Stimulated activated CD8-positive, alpha-beta memory T cell treated with anti-CD3 and anti-CD28 coated beads, Interleukin-4, amount 100 ng/mL, for 1 hour (primary cell): ENCODE measurements at places on chromosomes 7 and 10.

DNA sequence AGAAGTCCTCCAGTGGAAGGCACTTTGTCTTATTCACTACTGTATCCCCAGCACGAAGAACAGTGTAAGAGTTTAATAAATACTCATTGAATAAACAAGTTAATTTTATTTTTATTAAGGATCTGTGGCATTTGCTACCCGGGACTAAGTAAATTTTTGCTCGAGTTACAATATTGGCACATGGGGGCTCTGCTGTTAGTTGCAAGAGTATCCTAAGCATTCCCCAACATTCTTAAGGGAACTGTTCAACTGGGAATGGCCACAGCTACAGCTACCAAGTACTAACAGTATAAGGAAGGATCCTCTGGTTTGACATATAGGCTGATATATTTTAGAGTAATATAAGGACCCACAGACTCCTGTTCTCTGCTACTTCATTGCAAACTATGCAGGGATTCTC lies 8.7 kb upstream of the LRRTM3 start:
- no peak for DNase-seq

GRCh38 chr7:142533920-142534319 lies 215.4 kb upstream of the PRSS1 start:
- no peak for DNase-seq

- no peak for DNase-seq
These were observed 75.2 kb downstream of the PPP1R3C start for GRCh38 chr10:91557651-91558111.

DNA sequence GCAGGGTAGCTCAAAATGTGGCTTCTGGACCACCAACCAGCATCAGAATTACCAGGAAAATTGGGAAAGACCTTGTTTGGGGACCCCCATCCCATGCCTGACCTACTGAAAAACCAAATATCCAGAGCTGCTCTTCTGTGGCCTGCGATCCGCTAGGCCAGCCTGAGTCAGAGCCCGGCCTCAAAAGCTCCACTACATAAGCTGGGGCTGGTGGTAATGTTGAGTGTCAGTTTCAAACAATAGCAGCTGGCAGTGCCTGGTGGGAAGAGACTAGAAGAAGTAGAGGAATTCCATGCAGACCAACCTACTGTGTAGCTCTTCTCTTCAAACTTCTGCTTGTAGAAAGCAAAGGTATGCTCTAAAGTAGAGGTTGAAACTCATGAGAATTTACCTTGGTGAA lies 52.0 kb downstream of the KLRG2 start:
- no peak for DNase-seq

DNA sequence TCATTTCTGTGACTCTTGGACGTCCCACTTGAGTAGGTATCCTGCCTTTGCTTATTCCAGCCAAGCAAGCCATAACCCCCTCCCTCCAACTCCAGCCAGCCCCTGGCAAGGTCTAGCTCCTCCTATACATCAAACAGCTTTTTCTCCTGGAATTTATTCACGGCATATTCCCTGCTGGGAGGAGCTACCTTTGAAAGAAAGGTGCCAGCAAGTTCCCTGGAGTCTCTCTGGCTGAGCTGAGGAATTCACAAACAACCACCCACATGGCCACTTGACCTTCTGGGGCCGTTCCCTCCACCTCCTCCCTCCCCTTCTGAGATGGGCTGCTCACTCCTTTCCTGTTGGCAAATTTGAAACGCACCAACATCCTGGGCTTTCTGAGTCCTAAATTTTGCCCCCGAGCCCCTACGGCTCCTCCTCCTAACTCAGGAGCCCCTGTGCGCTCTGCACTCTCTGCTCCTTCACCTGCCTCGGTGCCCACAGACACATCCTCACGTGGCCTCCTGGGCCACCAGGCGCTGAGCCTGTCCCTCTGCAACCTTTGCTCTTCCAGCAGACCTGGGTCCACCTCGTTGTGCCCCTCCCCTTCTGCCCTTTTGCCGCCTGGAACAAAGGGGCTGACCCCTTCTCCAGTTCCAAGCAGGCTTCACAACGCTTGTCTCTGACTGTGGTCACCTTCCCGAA lies 48.0 kb downstream of the HSPA12A start:
- no peak for DNase-seq

- DNase-seq: no peak
These were observed 204.7 kb downstream of the ADARB2 start for GRCh38 chr10:1532636-1533035.

DNA sequence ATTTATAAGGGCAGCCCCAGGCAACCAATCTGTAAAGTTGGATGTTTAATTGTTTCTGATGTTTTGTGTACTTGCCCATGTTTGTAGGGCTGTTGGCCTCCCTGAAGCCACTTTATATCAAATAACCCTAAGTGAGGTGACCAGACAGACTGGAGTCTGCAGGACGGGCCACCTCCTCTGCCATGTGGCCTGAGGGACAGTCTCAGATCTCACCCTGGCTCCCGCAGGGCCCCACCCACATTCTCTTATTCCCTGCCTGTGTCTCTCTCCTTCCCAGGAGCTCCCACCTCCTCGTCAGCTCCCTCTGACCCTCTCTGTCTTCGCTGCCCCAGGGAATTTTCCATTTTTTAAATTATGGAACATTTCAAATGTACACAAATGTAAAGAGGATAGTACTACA lies 9.5 kb upstream of the C10orf71 start:
- no peak for DNase-seq

DNA sequence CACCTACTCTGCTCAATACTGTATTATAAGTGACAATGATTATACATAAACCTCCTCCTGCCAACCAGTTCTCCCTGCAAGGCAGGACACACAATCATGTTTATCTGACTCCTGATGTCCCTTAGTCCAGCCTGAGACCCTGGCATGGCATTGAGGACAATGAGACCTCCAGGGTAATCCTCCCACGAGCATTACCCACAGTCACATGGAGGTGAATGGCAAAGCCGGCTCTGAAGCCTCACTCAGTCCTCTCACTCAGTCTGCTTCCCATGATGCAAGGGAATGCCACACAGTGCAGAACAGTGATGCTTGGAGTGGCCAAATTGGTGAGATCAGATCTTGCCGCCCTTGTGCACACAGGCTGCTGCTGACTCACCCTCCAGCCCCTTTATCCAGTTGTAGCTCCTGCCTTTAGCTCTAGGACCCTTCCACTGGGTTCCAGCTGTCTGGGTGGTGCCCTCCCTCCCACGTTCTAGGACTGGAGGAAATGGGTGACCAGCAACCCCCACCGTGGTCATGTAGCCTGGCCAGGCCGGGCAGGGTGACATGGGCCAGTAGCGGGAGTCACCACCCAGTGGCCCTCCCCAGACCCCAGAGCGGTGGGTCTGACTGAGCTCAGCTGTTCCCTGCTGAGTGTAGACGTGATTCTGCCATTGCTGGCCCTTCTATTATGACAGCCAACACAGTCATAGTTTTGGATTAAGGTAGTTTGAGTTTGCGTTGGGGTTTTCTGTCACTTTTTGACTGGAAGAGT lies 5.5 kb upstream of the ADCY1 start:
- DNase-seq: no peak

DNA sequence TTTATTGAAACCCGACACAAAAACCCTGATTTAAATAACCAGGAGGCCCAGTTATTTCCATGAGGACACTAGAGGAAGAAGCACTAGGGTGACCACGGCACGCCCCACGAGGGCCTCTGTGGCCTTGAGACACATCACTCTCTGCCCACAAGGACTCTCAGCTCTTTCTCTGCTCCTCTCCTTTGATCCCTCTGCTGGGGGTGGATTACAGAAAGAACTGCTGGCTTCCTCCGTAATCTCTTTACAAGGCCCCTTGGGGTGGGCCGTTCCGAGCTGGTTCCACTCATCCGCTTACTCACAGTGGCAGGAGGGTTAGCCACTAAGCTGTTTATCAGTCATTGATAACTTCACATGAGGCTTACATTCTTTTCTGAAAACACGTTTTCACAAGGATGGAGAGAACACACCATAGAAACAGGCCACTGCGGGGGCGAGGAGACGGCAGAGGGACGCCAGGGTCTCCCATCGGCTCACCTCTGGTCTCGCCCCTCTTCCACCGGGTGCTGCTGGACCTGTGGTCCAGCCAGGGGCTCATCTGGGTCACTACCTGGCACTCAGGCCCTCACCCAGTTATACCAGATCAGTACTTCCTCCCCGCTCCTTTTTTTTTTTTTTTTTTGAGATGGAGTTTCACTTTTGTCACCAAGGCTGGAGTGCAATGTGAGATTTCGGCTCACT lies 17.6 kb upstream of the PFKFB3 start:
- DNase-seq: no peak

DNA sequence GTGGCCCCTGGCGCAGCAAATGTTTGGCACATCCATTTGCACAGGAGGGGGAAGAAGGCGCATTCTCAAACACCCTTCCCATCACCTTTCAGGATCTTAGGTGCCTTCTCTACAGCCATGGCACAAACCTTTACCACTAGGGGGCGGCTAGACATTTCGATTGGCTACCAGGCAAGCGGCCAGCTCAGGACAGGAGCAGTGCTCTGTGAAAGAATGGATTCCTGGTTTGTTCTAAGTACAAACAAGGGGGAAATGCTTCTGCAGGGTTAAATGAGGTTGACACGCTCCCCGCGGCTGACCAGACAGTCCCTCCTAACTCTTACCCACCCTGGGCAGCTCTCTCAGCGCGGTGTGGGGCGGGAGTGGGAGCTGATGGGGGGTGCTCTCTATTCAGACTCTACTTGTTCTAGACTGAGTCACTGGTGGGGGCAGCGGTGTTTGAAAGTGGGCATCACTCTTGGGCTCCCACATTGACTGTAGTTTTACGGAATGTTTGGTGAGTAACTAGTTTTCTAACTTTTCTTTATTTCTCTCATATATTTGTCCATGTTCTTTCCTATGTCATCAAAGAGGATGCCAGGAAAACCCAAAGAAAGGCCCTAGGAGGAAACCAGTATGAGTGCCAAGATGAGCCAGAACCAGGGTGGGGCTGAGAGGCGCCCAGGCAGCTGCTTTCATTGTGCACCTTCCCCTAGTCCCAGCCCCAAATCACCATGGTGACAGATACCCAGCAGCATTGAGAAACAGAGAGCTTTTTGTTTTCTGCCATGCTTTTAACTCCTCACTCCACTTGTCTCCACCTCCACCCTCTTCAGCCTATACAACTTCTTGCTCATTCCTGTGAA lies 61.4 kb upstream of the GPR158 start:
- no peak for DNase-seq

DNA sequence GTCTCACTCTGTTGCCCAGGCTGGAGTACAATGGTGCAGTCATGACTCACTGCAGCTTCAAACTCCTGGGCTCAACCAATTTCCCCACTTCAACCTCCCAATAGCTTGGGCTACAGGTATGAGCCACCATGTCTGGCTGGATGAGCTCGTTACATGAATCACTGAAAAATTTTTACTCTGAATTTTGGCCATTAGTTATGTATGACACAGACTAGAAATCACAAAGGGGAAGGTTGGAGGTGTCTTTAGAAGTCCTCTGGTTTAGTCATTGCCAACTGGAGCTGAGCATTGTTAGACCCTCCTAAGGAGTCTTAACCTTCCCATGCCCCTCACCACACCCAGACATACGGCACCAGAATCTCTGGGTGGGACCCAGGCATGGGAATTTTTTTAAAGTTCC lies 34.7 kb downstream of the SVIL start:
- DNase-seq: no peak

DNA sequence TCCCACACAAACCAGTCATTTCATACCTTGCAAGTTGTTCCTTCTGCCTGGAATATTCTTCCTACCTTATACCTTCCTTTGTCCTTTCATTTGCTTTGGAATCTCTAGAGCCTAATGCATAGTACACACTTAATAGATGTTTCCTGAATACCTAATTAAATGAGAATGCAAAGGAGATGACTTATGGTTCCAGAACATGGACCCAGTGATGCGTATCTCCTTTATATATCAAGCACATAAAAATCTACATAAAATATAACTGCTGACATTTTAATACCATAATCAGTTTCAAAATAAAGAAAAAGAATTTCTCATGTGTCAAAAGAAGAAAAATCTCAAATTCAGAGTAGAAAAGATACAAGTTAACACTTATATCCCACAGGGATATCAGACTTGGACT lies 110.6 kb upstream of the ASAH2 start:
- DNase-seq: no peak

DNA sequence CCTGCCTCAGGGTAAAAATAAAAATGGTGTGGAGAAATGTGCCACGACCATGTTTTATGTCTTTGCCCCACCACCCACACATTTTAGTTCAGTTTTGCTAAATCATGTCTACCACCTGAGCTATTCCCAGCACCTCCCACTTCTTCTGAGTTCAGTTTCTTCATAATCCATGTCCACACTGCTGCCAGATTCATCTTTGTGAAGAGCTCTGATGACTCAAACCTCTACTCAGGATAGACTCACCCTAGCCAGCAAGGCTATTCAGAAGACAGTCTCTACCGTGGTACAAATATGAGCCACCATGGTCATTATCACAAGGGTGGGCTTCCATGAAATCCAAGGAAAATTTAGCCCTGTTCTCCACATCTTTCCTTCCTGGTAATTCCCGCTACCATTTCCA lies 231.1 kb upstream of the PRKCQ start:
- DNase-seq: no peak

- no peak for DNase-seq
These were observed 234.0 kb downstream of the SEMA3E start for GRCh38 chr7:83414947-83415346.

- no peak for DNase-seq
These were observed 207.7 kb downstream of the TPK1 start for GRCh38 chr7:144628176-144628575.

GRCh38 chr7:22962775-22963350 lies 51.1 kb downstream of the HYCC1 start:
- DNase-seq: no peak

DNA sequence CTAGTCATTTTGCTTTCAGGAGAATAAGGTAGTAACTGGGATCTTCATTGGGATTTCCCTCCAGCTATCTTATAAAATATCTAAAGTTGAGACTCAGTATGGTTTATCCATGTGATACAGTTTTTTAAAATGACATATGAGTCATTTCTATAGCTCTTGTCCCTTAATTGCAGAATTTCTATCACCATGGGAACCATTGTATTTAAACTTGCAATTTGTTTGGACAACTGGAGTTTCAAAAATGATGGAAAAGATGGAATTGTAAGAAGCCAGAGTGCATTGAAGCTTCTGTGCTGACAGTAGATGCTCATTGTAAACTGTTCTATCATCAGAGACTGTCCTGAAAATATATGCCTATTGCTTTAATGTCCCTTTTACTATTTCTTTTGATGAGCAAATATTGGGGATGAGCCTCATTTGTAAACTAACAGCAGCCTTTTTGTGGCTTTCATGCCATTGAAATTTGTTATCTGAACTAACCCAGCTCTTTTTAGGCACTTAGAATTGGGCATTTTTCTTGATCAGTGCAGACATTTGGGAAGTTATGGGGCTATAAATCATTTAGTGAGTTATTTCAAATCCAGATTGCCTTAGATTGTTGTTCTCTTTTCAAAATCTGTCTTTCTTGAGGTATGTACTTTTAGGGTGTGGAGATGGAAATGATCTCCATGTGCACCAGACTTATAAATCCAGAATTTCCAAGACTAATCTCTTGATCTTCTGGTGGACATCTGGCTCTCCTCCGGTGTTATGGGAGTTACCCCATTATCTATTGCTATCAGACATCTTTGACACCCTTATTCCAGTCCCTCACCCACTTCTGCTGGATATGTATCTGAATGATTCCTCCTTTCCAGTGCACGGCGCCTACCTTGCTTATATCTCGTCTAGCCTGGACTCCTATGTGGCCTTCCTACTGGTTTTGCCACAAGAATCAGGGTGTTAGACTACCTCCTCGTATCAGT lies 159.0 kb downstream of the SND1 start:
- no peak for DNase-seq
